ENCODE measurements at places on chromosomes 5 and 9.
A peak's percentile ranks its signal among the peaks of the same experiment; 100 is the strongest.

DNA sequence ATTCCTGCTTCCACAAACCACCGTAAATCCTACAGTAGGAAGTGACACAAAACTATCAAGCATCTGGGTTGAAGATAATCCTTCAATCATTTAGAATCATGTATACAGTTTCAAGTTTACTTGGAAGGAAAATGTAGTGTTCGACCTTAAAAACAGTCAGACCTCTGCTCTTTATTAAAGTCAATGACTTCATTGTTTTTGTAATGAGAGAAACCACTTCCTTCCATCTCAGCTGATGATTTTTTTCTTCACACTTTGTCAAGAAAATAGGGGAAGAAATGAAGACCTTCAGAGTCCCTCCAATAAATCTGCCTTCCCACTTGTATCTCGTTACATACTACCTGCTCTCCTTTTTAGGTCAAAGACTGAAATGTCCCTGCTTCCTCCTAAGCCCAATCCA is 30.1 kb downstream of the TUSC1 start:
- no peak for DNase-seq

DNA sequence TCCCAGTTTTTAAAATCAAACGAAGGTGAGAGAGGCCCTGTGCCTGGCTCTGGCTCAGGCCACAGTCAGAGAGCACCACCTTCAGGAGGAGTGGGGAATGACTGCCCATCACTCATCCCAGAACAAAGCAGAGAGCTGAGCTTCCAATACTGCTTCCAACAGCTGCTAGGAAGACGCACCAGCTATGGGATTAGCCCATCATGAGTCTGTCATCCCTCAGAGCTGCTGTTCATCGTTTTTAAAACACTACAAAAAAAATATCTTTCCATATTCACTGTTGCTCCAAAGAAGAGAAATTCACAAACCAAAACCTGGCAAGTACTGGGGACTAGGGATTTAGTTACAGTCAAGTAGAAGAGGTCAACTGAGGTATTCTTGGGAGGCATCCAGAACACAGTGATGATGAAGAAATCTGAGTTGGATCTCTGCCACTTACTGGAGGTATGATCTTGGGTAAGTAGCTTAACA is 102.4 kb downstream of the CDK5RAP2 start:
- peak; percentile 28 for DNase-seq

DNA sequence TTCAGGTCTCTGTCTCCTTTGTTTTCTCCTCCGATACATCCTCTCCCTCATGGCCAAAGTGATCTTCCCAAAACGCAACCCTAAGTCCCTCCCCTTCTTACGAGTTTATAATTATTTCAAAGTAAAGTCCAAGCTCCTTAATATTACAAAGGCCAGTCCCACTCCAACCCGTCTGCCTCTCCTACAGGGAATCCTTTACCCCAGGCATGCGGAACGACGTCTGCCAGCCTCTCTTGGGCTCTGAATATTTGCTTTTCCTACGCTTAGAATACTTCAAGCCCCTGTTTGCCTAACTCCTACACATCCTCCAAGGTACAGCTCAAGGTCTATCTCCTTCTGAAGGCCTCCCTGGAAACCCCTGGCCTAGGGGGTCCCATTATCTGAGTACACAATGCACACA is 246.4 kb downstream of the SLIT3 start:
- no peak for DNase-seq

DNA sequence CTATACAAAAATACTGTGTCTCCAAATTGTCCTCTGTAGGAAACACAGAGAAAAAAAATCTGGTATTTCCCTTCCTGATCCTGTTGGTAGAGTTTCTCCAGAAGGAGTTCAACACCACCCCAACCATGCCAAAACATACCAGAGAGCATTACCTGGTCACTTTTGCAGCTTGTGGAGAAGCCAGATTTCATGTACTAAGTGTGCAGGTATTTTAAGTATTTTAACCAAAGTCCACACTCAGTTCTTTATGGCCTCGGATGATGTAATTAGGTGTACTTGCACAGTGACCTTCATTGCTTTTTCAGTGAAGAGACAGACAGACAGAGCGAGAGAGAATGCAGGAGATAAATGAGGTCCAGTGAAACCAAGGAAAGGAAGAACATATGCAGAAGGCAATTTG is 2046.8 kb upstream of the CDH9 start:
- no peak for DNase-seq

GRCh38 chr9:123893115-123893514 is 36.8 kb downstream of the DENND1A start:
- no peak for DNase-seq

DNA sequence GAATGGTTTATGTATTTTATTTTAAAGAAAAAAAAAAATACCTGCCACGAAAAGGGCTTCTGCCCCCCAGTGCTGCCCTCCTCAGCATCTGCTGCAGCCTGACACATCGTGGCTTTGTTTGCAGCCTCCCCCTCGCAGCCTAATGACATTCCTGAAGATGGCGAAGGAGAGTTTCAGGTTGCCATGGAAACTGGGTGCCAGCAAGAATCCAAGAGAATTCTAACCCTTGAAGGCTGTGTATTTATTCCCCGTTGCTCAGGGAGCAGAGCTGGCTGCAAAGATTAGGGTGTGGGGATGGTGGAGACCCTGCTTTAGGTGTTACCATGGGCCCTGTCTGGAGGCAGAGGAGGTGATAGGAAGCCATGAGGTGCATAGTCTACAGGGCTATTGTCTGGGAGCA is 126.6 kb downstream of the NSG2 start:
- no peak for DNase-seq

DNA sequence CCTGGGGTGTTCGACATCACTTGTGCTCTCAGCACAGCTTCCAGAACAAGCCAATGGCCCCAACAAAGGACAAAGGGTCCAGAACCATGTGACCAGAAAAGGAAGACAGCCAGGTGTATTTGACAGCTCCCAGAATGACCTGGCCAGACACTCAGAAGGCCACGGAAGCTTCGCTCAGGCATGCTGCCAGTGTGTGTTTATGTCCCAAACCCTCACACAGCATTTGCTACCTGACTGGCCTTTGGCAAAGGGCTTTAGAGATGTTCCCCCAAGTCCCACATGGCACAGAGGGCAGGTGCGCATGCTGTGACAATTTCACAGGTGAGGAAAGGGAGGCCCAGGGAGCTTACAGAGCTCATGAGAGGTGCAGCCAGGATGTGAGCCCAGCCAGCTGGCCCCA is 39.5 kb downstream of the MED10 start:
- DNase-seq: no peak

DNA sequence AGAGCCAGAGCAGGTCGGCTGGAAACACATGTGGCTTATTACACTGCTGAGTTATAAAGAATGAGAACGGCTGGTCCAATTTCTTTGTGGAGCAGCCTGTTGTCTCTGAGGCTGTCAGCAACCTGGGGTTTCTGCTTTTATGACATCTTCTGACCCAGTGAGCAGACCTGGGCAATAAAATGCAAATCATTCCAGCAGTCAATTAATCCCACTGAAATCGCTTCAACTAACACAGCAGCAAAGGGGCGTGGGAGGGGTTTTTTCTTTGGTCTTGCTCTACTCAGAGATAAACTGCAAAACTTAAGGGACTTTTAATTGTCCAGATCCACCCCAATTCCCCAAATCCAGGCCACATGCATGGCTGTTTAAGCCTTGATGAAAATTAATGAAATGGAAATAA is 215.7 kb downstream of the SLIT3 start:
- DNase-seq: no peak

- DNase-seq: no peak
Measured at GRCh38 chr5:20601678-20602100, 613.7 kb upstream of the CDH18 start.

DNA sequence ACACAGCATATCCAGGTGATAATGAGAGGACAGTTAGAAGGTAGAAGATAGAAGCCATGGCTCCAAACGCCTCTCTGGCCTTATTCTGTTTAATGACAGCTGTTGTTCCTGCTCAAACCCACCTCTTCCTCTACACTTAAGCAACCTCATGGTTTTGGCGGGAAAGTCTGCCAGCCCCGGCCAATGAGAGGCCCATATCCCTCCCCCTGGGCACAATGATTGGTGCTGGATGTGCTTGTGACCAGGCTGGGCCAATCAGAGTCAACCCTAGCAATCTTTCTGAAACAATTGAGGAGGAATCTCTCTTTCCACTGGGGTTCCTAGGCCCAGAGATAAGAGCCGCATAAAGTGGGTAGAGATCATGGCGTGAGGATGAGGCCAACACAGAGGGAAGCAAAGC is 4.8 kb upstream of the GFI1B start:
- no peak for DNase-seq

DNA sequence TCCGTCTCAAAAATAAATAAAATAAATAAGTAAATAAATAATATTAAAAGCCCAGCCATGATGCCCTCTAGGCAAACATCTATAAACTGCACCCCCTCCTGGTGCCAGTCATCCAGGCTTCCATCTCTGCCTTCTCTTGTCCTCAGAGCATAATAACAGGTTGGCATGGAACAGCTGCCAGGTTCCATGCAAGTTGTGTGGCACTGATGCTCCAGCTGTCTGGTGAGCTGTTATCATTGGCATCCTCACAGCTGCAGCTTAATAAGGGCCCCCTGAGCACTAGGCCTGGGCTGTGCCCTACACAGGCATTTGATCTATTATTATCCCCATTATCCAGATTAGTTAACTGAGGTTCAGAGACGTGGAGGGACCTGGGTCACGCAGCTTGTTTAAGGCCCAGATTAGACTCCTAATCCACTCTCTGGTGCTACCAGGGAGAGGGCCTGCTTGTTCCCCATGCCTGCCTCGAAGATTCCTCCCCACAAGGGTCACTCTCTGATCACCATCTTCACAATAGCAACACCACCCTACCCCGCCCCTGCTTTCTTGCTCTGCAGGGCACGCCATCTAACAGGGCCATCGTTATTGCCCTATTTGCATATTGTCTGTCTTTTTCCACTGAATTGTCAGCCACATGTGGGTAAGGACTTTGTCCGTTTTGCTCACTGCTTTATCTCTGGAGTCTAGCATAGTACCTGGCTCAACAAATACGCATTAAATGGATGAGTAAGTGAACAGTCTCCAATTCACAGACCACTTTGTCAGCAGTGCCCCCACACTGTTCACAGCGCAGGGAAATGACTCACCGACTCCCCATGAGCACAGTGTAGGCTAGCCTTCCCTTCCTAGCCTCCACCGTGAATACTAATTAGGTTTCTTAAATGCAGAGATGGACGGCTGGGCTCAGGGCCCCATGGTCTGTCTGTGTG is 1.5 kb upstream of the DNM1 start:
- DNase-seq: no peak

DNA sequence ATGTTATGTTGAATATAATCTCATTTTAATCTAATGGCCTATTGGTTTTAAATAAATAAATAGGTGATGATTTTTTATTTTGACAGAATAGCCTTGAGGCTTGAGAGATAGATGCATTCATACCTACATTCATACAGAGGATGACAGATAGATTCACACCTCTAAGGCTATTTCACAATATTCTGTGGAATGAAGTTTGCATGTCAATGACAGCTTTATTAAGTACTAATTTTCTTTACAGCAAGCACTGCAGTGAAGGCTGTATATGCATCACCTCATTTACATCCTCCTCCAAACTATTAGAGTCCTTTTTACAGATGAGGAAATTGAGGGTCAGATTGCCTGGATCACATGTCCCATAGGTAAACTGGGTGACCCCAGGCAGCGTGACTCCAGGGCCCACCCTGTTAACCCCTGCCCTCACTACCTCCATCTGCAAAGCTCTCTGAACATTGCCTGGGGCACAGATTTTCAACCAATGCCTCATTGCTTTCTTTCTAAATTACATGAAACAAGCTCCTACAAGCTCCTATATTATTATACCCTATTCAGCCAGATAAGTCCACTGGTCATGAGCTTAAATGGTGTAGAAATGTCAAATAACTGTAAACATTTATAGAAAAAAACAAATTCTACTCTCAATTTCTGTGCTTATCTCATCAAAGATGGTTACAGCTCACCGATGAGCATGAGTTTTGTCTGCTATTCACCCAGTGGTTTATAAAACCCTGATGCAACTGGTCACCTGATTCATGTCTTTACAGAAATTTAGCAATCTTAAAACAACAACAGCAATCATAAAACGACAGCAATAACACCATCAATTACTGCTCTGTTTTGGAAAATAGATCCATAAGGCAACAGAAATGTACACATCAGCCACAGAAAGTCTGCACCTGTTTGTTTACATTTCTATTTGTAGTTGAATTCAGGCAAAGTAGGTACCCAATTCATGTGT is 338.0 kb downstream of the NSG2 start:
- DNase-seq: no peak

DNA sequence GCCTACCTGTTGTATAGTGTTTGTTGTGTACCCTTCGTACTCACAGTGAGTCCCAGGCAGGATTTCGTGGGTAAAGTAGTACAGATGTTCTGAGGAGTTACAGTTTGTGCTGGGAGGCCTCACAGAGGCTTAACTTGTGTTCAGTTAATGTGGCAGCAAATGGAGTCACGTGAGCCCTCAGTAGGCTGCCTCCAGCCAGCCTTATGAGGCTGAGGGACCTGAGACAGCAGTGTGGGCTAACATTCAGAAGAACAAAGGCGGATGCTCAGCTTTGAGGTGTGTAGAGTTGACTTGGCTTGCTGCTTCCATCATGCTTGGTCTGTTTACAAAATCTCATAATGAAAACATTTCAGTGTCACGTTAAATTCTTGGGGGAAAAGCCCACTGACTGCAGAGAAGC is 118.1 kb downstream of the TRIO start:
- DNase-seq: no peak

- DNase-seq: peak; percentile 49
Measured at GRCh38 chr9:68653141-68653595, 51.9 kb upstream of the PIP5K1B start.

DNA sequence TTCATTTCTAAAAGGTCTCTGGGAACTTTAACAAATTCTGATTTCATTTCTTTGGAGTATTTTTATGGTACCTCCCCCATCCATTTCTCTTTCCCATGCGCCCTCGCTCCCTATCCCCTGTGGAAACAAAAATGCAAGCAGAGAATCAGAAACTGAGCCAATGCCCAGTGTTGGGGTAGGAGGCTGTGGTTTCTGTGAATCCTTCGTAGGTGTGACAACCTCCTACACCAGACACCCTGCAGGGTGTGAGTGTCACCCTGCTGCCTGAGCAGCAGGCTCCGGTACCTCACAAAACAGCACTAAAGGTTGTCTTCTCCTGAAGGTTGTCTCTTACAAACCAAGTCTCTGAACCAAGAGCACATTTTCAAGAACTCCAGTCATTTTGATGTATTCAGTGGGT is 103.8 kb upstream of the CTSL start:
- DNase-seq: no peak

- no peak for DNase-seq
Measured at GRCh38 chr9:119788921-119789320, 419.7 kb upstream of the BRINP1 start.

DNA sequence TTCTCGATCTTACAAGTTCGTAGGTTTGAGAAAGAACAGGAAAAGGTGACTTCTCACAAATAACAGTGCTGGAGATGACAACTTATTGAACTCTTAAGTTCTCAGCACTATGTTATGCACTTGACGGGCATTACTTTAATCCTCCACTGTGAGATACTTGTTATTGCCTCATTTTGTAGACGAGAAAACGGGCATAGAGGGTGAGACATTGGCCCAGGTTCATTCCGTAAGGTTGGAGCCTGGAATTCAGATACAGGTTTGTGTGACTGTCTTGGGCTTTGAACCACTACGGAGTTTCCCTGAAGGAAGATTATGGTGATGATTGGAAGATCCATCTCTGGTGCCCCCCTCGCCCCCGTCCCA is 657 bp downstream of the MAT2B start:
- no peak for DNase-seq

- DNase-seq: no peak
Measured at GRCh38 chr9:16309469-16310271, 560.8 kb downstream of the BNC2 start.

GRCh38 chr5:78591972-78592700 is 56.4 kb downstream of the LHFPL2 start:
- no peak for DNase-seq

- DNase-seq: no peak
Measured at GRCh38 chr9:125024917-125025316, 84.0 kb upstream of the GOLGA1 start.

- DNase-seq: no peak
Measured at GRCh38 chr5:17090839-17091238, 126.6 kb upstream of the BASP1 start.

Measured in activated CD4-positive, alpha-beta T cell treated with anti-CD3 and anti-CD28 coated beads, Interleukin-2, Interleukin-4, amounts not matched to agents 100 ng/mL and 50 ng/mL, durations not matched to agents 16 hours and 8 hours (primary cell).